Astrocyte (in vitro differentiated cells and primary cell): ENCODE measurements at places on chromosomes 7 and 10.

GRCh38 chr7:82164813-82165212, 278.8 kb downstream of the CACNA2D1 start:
- DNase-seq: peak; percentile 73

DNA sequence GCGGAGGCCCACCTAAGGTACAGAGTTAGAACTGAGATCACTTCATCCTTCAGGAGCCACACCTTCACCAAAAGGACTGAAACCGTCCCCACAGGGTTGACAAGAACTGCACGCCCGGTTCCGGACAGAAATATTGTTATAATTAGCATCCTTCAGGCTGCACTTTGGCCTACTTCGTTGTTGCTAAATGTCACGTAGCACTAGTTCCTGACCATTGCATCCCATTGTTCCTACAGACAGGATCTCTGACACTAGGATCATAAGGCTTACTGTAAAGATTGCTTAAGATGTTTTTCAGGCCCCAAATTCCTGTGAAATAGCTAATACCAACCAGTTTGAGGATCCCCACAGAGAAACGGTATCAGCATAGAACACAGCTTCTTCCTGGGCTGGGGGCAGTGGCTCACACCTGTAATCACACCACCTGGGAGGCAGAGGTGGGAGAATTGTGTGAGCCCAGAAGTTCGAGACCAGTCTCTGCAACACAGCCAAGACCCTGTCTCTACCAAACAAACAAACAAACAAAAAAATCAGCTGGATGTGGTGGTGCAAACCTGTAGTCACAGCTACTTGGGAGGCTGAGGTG, 18.3 kb upstream of the EIF4H start:
- no peak for DNase-seq

DNA sequence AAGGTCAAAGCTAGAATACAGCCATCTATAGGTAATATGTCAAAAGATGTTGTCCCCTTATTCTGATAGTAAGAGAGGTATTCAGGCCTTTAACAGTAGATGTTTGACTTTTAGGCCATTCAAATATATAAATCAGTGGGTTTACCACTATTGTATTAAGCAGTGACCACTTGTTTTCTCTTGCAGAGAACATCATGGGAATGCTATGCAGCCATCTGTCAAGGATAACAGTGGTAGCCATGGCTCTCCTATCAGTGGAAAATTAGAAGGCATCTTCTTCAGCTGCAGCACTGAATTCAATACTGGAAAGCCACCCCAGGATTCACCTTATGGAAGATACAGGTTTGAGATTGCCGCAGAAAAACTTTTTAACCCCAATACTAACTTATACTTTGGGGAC, 68.4 kb downstream of the PHYHIPL start:
- peak; percentile 9 for DNase-seq

DNA sequence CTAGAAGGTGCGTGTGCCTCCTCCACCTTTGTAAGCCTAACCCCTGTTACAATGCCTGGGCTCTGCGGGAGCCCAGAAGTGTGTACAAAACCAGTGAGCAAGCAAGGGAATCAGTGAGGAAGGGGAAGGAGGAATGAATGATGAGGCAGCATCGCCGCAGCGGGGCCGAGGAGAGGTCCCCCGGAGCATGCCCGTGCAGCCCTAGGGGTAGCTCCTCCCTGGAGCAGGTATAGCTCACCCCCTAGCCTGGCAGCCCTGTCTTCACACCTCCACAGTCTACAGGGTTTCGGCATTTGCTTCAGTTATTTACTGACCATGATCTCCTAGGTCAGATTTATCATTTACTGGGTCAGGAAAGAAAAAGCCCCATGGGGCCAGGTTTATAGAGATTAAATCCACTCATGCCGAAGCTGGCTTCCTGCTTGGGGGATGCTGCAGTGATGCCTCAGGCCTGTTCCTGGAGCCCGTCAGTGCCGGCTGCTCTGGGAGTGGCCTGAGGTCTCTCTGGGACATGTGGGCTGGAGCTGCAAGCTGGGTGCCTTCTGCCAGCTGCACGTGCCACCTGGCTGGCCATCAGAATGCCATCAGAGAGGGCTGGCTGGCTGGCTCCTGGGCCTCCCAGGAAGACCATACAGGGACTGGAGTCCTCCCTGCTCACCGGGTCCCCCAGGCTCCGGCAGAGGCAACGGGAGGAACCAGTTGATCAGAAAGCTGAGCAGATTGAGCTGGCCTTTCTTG, 138.9 kb downstream of the GRK5 start:
- DNase-seq: no peak

- no peak for DNase-seq
Observed at GRCh38 chr10:99115703-99116102, 119.9 kb downstream of the HPSE2 start.

GRCh38 chr10:15254808-15255648, 86.5 kb upstream of the NMT2 start:
- DNase-seq: no peak

- DNase-seq: peak; percentile 31
Observed at GRCh38 chr7:73451780-73452398, 18.3 kb downstream of the FZD9 start.

DNA sequence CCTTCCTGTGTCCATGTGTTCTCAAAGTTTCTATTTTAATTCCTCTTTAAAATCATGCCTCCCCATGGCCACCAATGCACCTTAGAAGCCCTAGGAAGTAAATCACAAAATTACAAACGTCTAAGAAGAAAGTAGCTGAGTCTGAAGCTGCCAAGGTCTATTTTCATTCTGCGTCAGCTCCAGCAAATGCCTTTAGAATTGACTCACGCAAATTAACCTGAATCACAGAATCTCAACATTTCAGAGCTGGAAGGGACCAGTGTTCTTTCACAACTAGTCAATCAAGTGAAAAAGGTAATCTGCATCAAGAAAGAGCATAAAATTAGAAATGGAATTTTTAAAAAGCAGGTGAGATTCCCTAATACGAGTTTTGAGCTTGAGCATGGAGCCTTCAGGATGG, 1017.6 kb downstream of the SORCS3 start:
- DNase-seq: peak; percentile 2
